ENCODE measurements at places on chromosomes 12 and 14.
A peak's percentile ranks its signal among the peaks of the same experiment; 100 is the strongest.

DNA sequence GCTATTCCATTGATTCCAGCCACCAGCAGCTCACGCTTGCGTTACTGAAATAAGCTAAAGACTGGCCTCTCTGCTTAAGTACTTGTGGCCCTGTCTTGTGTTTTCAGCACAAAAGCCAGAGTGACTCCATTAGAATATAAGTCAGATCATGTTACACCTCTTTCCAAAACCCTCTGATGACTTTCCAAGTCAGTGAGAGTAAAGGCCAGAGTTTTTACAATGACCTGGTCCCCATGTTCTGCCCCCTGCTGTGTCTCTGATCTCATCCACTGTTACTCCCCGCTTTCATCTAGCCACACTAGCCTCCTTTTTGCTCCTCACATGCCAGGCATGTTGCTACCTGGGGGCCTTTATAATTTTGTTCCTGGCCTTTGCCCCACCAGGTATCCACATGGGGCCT is 6.9 kb upstream of the CKAP4 start:
- no peak for DNase-seq

GRCh38 chr12:34218193-34219045 is 196.1 kb downstream of the ALG10 start:
- peak; percentile 84 for DNase-seq

DNA sequence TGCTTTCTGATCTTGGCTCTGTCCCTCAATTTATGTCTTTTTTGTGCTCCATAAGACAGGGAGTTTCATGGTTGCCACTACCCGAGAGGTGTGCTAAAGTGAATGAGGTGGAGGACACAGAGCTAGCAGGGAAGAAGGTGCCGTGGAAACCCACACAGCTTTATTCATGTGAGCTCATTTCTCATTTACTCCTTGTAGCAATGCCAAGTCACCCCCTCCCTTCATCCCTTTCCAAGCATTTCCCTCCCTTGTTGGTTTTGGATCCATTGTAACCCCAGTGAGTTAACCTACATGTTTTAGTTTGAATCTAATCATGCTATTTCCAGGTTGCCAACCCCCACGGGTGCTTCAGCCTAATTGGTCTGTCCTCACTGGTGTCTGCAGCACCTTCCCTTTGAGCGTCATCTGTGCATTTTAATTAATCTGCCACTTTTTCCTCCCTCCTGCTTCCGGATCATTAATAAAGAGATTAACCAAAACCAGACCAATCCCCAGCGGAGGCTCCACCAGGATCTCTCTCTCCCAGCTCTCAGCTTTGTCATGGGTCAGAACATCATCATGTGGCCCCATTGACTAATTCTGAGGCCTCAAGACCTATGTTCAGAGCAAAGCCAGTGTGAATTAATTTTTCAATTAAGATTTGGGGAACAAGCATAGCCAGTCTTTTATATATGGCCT is 56.2 kb downstream of the NTF3 start:
- no peak for DNase-seq

DNA sequence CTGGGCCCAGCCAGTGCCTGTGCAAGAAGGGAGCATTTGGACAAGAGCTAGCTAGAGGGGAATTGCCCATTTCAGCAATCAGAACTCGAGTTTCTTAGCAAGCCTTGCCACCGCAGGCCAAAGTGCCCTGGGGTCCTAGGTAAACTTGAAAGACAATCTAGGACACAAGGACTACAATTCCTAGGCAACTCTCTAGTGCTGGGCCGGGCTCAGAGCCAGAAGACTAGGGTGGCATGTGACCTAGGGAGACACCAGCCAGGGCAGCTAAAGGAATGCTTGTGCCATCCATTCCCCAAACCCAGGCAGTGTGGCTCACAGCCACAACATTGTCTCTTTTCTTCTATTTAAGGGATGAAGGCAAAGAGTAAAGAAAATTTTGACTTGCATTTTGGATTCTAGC is 205.0 kb downstream of the BMP4 start:
- DNase-seq, result no peak

DNA sequence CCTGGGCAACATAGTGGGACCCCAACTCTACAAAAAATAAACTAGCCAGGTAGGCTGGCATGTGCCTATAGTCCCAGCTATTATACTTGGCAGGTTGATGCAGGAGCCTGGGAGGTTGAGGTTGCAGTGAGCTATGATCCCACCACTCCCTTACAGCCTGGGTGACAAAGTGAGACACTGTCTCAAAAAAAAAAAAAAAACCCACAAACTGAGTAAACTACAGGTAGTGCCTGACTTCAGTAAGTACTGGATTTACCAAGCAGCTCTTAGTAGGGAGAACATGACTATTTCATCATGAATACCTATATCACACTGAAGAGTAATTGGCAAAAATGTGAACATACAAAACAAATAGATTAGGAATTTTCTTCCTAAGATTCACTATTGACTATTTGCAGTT is 32.4 kb upstream of the AP4S1 start:
- DNase-seq, result no peak

- peak; percentile 51 for DNase-seq
These were observed 6.6 kb upstream of the CALCOCO1 start for GRCh38 chr12:53733807-53734200.

DNA sequence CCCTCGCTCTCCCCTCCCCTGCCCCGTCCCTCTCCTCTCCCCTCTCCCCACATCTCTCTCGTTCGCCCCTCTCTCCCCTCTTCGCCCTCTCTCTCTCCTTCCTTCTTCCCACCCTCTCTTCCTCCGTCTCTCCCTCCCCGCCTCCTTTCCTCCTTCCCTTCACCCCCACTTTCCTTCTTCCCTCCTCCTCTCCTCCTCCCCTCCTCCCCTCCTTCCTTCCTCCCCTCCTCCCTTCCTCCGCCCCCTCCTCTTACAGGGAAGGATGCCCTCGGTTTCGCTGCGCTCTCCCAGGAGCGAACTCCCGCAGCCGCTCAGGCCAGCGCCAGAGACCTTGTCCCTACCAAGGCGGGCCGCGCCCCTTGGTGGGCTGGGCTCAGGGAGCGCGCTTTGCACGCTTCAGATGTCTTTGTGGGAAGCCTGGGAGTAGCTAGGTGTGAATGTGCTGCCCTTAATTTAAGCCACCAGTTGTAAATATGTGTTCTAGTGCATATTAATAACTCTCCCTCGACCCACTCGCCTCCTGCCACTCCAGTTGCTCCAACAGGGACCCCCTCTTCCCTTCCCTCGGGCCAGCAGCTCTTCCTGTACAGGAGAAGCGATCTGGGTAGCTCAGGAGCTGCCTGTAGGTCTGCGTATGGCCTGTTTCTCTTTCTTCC is 13.3 kb upstream of the MAP3K9 start:
- no peak for DNase-seq

DNA sequence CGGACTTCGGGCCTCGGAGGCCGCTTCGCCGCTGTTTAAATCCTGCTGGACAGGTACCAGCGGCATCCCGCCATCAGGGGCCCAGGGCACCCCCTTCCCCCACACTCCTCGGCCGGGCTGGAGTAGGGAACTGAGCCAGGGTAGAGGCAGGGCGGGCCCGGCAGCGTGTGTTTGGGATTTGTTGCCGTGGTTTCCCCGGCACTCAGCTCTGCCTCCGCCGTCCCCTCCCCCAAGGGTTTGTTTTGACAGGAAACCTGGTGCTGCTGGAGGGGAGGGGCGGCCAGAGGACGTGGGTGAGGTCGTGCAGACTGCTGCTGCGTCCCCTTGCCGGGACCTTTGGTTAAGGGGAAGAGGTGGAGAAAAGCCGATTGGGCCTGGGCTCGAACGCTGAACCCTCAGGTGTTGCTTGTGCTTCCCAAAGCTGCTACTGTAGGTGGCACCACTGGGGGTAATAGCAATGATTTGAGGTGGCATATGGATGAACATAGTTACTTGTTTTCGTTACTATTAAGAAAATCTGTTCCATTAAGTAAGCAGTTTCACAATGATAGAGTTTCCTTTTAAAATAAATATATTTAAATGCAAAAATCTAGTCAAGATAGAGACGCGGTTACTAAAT is 778 bp downstream of the TCP11L2 start:
- DNase-seq, result peak; percentile 90

- DNase-seq, result no peak
These were observed 44.5 kb downstream of the LRTM2 start for GRCh38 chr12:1864867-1865266.

DNA sequence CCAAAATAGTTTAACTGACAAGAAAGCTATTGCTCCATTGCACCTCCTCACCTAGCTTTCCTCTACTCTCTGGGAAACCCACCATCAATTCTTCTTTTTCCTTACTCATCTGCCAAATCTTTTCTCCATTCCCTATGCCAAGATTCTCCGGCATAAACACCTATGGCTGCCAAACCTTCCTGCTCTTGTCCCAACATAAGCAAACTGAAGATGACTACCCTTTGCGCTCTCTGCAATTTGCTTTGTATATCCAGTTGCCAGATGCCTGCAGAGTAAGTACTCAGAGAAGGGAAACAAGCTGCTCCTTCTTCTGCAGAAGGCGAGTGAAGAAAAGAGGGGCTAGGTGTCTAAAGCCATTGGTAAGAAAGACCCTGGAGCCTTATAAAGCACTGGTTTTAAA is 11.5 kb downstream of the PTGER2 start:
- DNase-seq, result no peak

DNA sequence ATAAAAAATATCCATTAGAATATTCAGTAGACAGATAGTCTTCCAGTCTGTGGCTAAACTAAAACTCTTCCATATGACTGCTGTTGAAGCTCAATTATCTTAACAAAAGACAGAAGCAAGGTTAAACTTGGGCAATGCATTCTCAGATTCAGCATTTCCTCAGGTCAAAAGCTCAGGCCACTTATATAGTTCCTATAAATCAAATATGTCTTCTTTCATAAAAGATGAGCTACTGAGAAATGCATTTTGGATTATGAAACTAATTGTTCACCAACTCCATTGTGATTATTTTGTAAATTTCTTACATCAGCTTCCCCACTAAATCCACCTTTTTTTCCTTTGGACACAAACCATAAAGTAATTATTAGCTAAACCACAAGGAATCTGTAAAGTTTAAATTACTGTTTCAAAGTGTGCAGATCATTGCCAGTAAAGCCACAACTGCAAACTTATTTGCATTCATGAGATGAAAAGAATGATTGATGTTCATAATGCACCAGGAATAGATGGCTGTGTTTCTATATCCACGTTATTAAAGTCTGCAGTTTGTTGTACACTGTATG is 224.4 kb downstream of the FBXL14 start:
- no peak for DNase-seq

GRCh38 chr12:46174061-46174662 is 94.7 kb downstream of the SLC38A1 start:
- DNase-seq, result peak; percentile 72

GRCh38 chr14:73027546-73027945 is 640 bp upstream of the ZFYVE1 start:
- no peak for DNase-seq

GRCh38 chr12:39878753-39879152 is 227.1 kb downstream of the SLC2A13 start:
- no peak for DNase-seq

- no peak for DNase-seq
These were observed 6.5 kb downstream of the DDX24 start for GRCh38 chr14:94074534-94074933.

DNA sequence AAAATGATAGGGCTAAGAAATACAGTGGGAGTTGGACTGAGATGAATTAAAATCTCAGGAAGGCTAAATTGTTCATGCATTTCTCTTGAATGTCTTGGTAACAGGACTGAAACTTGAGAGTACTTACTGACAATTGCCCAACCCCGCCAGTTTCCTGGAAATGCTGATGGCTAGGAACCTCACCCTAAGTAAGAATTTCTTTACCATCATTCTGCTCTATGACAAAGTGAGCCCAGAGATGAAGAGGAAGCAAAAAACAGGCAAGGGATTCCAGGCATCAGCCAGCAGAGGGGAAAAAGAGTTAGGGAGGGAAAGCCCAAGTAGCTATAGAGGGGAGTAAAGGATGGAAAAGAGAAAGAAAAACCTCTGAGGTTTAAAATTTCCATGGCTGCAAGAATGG is 397.7 kb downstream of the MDGA2 start:
- DNase-seq, result no peak

DNA sequence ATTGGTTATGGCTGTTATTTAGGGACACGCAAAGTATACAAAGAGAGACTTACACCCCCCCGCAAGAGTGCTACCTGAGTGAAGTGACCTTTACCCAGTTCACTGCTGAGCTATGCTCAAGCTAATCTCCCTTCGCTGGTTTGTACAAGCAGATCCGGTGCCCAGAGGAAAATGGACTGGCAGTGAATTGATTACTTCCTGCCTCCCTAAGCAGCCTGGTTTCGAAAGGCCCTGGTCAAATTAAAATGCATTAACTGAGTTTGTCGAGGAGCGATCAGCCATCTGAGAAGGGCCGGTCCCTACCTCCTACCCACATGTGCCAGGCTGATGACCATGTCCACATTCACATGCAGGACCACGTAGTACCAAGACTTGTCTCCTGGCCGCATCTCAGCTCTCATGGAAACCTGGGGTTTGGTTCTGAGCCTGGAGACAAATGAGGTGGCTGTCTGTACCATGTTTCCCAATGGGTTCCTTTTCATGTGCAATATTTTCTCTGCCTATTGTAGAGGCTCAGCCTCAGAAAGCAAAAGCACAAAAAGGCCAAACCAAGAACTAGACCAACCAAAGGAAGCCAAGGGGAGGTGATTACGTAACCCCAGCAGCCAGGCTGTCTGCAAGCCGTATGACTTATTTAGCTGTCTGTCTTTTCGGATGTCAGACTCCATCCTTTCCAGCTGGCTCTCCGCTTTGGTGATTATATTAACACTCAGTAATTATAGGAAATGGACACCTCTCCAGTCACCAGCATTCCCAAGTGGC is 284.7 kb upstream of the PWP1 start:
- DNase-seq, result peak; percentile 5

DNA sequence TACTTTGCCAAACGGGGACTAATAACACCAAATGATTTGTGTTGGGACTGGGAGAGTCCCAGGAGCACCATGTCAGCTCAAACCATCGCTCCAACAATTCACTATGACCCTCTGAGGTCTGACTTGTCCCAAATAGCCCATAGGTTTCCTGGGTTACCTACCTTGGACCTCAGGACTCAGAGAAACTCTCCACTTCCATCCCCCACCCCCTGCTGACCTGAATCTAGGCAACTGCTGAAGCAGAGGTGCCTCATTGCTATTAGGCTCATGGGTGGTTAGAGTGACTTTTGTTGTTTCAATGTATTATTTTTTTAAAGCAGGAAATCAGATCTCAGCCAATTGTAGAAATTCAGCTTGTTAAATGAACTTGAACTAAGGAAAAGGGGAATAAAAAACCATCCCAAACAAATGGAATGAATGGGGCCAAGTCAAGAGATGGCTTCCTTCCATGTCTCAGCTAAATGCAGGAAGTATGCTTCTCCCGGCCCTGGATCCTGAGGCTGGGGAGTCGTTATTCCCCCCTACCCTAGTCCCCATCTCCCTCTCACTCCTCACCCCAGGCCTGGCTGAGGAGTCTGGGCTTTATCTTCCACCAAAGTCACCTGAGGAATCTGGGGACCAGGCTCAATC is 80.9 kb upstream of the SLC24A4 start:
- DNase-seq, result no peak

DNA sequence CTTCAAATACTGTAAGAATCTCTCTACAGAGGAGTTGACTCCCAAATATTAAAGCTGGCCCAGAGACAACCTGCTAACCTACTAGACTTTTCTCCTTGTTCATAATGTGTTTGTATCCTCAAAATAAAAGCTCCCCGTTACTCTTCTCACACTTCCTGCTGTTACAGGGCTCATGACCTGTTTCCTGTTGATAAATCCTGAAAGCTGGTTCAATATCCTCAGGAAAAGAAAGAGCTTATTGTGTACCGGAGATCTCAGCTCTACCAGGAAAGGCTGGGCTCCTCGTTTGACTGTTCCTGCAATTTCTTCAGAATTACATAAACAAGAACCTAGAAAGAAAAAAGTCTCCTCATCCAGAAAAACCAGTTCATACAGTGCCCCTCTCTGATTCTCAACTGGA is 30.8 kb downstream of the CLEC1A start:
- peak; percentile 23 for DNase-seq

Measured in KBM-7 (cell line).